ENCODE measurements at places on chromosomes 4 and X.

DNA sequence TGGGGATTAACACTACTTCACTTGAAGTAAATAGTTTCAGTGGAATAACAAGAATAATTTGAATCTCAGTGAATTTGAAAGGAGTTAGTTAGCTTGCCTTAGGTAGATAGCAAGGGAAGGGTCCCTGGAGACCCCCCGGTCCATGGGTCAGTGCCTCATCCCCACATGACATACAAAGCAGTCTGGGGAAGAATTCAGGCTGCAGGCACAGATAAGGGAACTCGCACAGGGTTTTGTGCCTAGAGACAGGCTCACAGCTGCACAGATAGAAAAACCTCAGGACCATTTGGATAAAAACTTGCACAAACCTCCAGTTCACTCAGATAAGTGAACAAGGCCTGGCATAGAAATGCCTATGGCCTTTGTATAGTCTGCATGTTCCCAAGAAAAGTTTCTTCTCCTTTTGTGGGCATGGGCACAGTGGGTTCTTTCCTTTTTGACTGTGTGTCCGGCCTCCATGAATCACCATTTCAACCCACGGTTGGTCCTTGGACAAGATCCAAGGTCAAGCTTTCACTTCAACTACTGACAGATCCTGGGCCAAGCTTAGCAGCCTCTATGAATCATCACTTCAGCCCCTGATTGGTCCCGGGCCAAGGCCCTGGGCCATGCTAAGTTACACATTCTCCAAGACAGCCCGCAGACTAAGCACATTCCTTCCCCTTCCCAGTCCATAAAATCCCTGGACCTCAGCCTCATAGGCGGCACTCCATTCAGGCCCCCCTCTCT is 108.3 kb upstream of the KLHL4 start:
- DNase-seq = no peak

GRCh38 chr4:41299486-41299885 is 42.8 kb downstream of the UCHL1 start:
- DNase-seq = no peak

GRCh38 chr4:5908876-5909427 is 16.1 kb upstream of the CRMP1 start:
- no peak for DNase-seq

GRCh38 chrX:3271834-3272186 is 74.6 kb downstream of the MXRA5 start:
- DNase-seq = no peak

GRCh38 chrX:101229170-101229569 is 9.6 kb downstream of the DRP2 start:
- no peak for DNase-seq

- DNase-seq = no peak
Measured at GRCh38 chrX:115693476-115693875, 132.5 kb downstream of the PLS3 start.

DNA sequence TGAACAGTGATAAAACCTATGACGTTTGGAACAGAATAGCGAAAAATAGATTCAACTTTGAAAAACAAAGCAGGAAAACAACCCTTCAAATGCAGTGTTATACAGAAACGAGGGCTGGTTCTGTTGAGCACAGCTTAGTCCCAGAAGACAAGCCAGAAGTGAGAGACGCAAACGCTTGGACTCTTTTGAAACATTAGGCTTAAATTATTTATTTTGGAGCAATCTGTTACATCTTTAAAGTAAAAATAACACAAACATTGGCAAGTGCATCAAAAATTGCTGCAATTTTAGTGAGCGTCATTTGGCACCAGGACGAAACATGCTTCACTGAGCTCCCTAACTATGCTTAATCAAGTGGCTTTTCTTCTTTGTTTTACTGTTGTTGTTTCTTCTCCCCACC is 63.5 kb downstream of the ENPP6 start:
- no peak for DNase-seq

DNA sequence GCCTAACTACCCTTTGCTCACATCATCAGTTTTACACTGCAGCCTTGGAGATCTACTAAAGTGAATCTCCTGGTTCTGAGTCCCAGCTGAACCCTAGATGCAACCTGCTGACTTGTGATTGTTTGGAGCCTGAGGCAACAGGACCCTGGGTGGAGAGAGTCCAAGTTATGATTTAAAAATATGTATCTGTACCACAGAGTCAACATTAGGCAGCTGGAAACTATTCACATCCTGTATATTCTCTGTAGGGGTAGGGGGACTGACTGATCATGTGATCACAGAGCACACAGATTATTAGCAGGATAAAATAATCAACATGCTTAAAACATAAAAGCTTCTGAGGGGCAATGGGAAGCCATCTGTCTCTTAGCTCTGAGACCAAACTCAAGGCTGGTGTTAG is 52.1 kb downstream of the CT47B1 start:
- DNase-seq = no peak

DNA sequence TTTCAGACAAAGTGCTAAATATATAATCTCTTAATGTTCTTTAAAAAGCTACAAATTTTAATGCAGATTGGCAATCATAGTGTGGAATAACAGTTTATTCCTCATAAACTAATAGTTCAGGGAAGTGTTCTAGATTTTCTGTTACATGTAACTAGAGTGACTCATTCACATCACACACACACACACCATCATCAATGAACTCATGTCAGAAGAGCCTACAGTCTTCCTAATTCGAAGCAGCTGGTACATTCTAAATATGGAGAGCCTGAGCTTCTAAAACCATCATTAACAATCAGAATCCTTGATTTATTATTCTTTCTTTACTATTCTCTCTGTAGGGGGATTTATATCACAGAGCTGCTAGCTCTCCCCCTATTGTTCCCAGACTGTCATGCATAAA is 49.6 kb downstream of the DKK2 start:
- DNase-seq = no peak

Measured in hematopoietic multipotent progenitor cell treated with erythropoietin and hydrocortisone succinate and interleukin-3 and kit ligand, for 8 days (in vitro differentiated cells).